ENCODE measurements at places on chromosomes 3 and 15. TPM values are rescaled to one million over a fixed set of nuclear protein-coding genes. Genes with fewer than 3 reads are reported as not detected.

GRCh38 chr15:79887054-79887930 lies 9.5 kb downstream of the MTHFS start:
- DNase-seq = no peak
- H3K36me3 ChIP-seq = no peaks in the 10 kb centered on the region
- no peak overlapping the region for H3K4me3 ChIP-seq

The ZNF662 gene
- not detected for total RNA-seq

The CP gene
- 1.2 TPM for total RNA-seq

DNA sequence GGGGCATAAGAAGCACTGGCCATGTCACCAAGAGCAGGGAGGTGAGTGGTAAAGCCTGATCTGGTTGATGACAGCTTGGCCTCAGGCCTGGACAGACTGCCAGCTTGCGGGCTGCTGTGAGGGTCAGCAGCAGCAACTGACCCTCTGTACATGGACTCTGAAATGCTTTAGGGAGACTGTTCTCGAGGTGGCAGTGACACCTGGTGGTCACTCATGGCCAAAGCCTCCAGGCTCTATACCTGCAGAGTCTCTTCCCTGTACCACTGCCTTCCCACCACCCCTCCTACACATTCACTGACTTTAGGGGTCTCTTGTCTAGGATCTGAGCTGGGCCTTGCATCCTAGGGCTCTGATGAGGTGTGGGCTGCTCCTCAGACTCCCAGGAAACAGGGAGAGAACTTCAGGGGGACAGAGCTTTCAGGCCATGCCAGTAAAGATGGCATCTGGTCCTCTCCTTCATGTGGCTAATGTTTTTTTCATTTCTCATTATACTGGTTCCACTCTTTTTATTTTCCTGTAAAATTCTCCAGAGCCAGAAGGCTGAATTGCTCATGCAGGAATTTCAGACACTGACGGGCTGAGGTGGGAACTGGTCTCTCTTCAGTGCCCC lies 17.2 kb upstream of the TIMP4 start:
- no peak for DNase-seq
- H3K27me3 ChIP-seq = no peaks in the 10 kb centered on the region
- no peak overlapping the region for H3K27ac ChIP-seq
- no peaks in the 10 kb centered on the region for H3K4me1 ChIP-seq

The ZBTB47 gene
- total RNA-seq = 3.1 TPM

DNA sequence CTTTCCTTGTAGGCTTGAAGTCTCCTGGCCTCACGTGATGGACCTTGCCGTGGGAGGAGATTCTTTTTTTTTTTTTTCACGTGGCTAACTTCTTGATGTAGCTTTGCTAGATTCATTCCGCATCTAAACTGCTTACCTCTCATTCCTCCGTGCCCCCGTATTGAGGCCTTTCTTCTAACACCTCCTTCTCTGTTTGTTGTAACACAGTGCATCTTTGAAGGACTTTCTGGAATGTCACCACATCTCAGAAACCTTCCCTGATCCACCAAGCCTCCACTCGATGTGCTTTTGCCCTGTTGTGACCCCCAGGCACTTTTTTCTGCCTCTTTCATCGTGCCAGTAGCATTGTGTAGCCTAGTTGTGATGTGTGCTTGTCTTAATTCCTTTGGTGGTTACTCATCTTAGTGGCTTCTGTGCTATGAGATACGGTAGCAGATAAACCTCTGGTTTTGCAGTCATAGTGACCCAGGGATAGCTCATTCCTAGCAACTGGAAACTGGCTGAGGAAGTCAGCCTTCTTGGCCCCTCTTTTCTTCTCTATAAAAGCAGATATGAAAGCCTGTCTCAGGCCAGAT lies 1.6 kb upstream of the BNC1 start:
- DNase-seq = no peak
- no peak overlapping the region for H3K4me3 ChIP-seq
- H3K36me3 ChIP-seq = no peaks in the 10 kb centered on the region
- no peak overlapping the region for H3K27ac ChIP-seq

DNA sequence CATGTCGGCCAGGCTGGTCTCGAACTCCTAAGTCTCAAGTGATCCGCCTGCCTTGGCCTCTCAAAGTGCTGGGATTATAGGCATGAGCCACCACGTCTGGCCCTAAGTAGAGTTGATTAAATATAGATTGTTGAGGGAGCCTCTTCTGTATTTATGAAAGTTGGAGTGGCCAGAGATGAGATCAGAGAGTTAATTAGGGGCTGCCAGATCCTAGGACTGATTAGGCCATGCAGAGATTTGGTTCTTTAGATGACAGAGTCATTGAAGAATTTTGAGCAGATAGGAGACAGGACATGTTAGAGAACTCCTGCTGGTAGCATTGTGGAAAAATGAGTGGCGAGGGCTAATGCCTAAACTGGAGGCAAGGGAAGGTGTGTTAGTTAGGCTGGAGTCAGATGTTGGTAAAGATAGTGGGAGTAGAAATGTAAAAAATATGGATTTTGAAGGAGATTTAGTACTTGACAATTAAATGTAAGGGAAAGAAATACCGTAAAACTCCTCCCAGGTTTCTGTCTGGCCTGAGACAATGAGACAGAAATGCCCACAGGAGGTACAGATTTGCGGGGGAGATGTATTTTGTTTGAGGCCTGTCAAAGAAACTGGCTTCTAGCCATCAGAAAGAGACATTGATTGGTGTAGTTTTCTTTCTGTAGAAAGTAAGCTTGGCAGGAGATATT lies 23.4 kb downstream of the SACM1L start:
- peaks cover 25% of the 10 kb centered on the region for H3K36me3 ChIP-seq
- no peak overlapping the region for H3K4me3 ChIP-seq
- H3K27me3 ChIP-seq = no peaks in the 10 kb centered on the region
- H3K4me1 ChIP-seq = no peaks in the 10 kb centered on the region

- peaks cover 59% of the 10 kb centered on the region for H3K4me1 ChIP-seq
- H3K36me3 ChIP-seq = peaks cover 32% of the 10 kb centered on the region
- peak overlapping the region; percentile 90 for H3K27ac ChIP-seq
- H3K27me3 ChIP-seq = no peaks in the 10 kb centered on the region
Observed at GRCh38 chr3:187041362-187042307, 97.7 kb downstream of the RPL39L start.

The DGKG gene
- total RNA-seq = 4.7 TPM

DNA sequence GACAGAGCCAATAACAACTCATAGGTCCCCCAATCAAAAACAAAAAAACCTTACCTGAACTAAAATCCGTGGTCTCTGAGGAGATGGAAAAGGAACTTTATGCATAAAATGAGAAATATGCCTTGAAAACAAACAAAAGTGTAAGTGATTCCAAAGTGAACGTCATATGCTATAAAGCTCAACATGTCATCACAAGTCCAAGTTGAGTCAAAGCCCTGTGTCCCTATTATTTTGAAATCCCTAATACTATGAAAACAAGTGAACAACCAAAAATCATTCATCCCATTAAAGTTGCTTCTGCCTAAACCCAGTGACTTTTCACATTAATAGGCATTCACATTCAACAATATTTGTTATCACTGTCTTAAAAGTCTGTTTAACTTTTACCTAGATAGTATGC lies 59.4 kb downstream of the DENND4A start:
- no peak overlapping the region for H3K4me3 ChIP-seq
- no peaks in the 10 kb centered on the region for H3K4me1 ChIP-seq
- no peaks in the 10 kb centered on the region for H3K27me3 ChIP-seq
- H3K27ac ChIP-seq = no peak overlapping the region
- DNase-seq = no peak

GRCh38 chr15:77225646-77226045 lies 154.7 kb upstream of the TSPAN3 start:
- H3K4me1 ChIP-seq = 0 out of 2 replicates have a peak, but pooled peaks cover 3% of the 10 kb centered on the region
- H3K4me3 ChIP-seq = no peak overlapping the region
- DNase-seq = no peak
- no peaks in the 10 kb centered on the region for H3K36me3 ChIP-seq
- H3K27ac ChIP-seq = no peak overlapping the region

The ENTPD3 gene
- not detected for total RNA-seq

The SLC28A1 gene
- total RNA-seq = not detected

GRCh38 chr15:53434174-53434678 lies 325.2 kb downstream of the WDR72 start:
- DNase-seq = no peak
- H3K27me3 ChIP-seq = no peaks in the 10 kb centered on the region
- no peaks in the 10 kb centered on the region for H3K36me3 ChIP-seq
- H3K27ac ChIP-seq = no peak overlapping the region

- H3K4me3 ChIP-seq = no peak overlapping the region
- no peak for DNase-seq
- no peak overlapping the region for H3K27ac ChIP-seq
- no peaks in the 10 kb centered on the region for H3K4me1 ChIP-seq
Observed at GRCh38 chr3:147369231-147369630, 37.1 kb downstream of the ZIC4 start.

- no peak for DNase-seq
- no peaks in the 10 kb centered on the region for H3K4me1 ChIP-seq
- H3K36me3 ChIP-seq = no peaks in the 10 kb centered on the region
- no peaks in the 10 kb centered on the region for H3K27me3 ChIP-seq
Observed at GRCh38 chr3:53518495-53518981, 24.1 kb downstream of the CACNA1D start.

GRCh38 chr3:134059671-134060560 lies 30.2 kb upstream of the SLCO2A1 start:
- no peaks in the 10 kb centered on the region for H3K4me1 ChIP-seq
- no peaks in the 10 kb centered on the region for H3K36me3 ChIP-seq
- no peaks in the 10 kb centered on the region for H3K27me3 ChIP-seq
- DNase-seq = no peak
- H3K4me3 ChIP-seq = no peak overlapping the region

The MUC20 gene
- total RNA-seq = 0.46 TPM

DNA sequence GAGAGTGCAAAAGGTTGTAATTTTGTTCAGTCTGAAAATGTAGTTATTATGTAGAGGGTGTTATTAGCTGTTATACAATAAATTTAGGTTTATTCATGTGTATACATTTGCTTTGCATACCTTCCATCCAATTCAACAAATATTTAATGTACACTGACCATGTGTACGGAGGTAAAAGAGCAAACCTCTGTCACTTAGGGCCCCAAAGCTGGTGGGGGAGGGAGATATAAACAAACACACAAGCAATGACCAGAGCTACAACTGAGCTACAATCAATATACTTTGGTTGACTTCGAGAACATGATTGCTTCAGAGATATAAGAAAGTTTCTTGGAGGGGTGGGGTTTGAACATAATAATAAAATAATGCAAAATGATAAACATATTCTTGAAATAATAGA lies 17.5 kb upstream of the BCL6 start:
- no peaks in the 10 kb centered on the region for H3K36me3 ChIP-seq
- no peak for DNase-seq
- H3K27me3 ChIP-seq = no peaks in the 10 kb centered on the region

DNA sequence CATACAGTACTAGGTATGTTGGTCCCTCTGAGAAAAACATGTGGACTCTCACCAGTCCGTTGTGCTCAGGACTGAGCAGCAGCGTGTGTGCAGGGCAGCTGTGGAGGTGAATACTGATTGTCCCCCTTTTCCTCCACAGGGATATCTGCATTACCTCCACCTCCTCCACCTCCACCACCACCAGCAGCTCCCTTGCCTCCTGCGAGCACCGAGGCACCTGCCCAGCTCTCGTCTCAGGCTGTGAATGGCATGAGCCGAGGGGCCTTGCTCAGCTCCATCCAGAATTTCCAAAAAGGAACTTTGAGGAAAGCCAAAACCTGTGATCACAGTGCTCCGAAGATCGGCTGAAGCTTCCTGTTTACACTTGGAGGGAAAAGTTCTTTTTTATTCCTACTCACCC lies 9.0 kb downstream of the PDHB start:
- H3K4me1 ChIP-seq = peaks cover 21% of the 10 kb centered on the region
- H3K27me3 ChIP-seq = no peaks in the 10 kb centered on the region
- no peak overlapping the region for H3K27ac ChIP-seq
- no peak for DNase-seq
- H3K36me3 ChIP-seq = peaks cover 27% of the 10 kb centered on the region

- H3K27ac ChIP-seq = no peak overlapping the region
- H3K36me3 ChIP-seq = no peaks in the 10 kb centered on the region
- no peak overlapping the region for H3K4me3 ChIP-seq
- no peak for DNase-seq
- no peaks in the 10 kb centered on the region for H3K27me3 ChIP-seq
Observed at GRCh38 chr15:76376029-76376428, 39.5 kb downstream of the ISL2 start.

The SPTSSB gene
- total RNA-seq = 1.8 TPM

Measured in GM12878 (cell line).